ENCODE measurements at places on chromosomes 5 and 9.

- no peaks in the 10 kb centered on the region for H3K4me1 ChIP-seq
- peaks cover 4% of the 10 kb centered on the region for H3K27me3 ChIP-seq
- H3K36me3 ChIP-seq, result no peaks in the 10 kb centered on the region
- no peak overlapping the region for H3K27ac ChIP-seq
- no peak overlapping the region for H3K4me3 ChIP-seq
These were observed 22.3 kb downstream of the OR2V1 start for GRCh38 chr5:181108578-181109165.

- H3K4me1 ChIP-seq, result no peaks in the 10 kb centered on the region
- DNase-seq, result no peak
- no peak overlapping the region for H3K4me3 ChIP-seq
These were observed 50.1 kb downstream of the FAM78A start for GRCh38 chr9:131226226-131226625.

- peaks cover 8% of the 10 kb centered on the region for H3K36me3 ChIP-seq
- no peak for DNase-seq
- H3K4me1 ChIP-seq, result no peaks in the 10 kb centered on the region
- H3K4me3 ChIP-seq, result no peak overlapping the region
- H3K27me3 ChIP-seq, result no peaks in the 10 kb centered on the region
- no peak overlapping the region for H3K27ac ChIP-seq
These were observed 236.5 kb downstream of the FBXL17 start for GRCh38 chr5:108145351-108145750.

DNA sequence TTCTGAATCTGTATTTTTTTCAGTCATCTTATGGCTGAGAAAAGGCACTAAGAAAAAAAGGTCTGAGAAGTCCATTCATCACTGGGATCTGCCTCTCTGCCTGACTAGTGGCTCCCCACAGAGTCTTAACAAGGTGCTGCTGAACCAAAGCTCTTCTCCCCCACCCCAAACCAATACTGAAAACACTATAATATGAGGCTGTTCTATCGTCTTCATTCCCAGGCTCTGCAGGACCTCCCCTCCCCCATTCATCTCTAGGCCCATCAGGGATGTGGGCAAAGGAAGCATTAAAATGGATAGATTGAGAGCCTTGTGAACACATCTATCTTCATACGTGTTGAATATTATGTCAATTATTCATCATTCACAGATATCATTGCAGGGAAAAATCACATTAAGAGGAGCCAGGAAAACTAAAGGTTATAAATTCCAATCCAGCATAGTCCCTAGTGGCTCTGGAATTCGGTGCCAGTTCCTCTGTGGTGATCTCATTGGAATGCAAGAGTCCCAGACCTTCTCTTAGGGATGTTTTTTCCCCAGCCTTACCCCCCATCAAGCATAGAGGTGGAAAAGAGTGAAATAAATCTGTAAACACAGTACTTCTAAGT lies 44.3 kb upstream of the GPR151 start:
- DNase-seq, result no peak
- H3K36me3 ChIP-seq, result no peaks in the 10 kb centered on the region
- H3K27me3 ChIP-seq, result no peaks in the 10 kb centered on the region
- no peak overlapping the region for H3K4me3 ChIP-seq
- no peak overlapping the region for H3K27ac ChIP-seq

- no peak for DNase-seq
- peaks cover 11% of the 10 kb centered on the region for H3K4me1 ChIP-seq
- H3K4me3 ChIP-seq, result no peak overlapping the region
These were observed 14.2 kb downstream of the SLIT3 start for GRCh38 chr5:169286572-169287300.

GRCh38 chr5:138241688-138242571 lies 28.8 kb upstream of the CDC23 start:
- H3K4me1 ChIP-seq, result peaks cover 13% of the 10 kb centered on the region
- DNase-seq, result no peak
- peak overlapping the region; percentile 37 for H3K4me3 ChIP-seq
- H3K36me3 ChIP-seq, result no peaks in the 10 kb centered on the region
- H3K27ac ChIP-seq, result no peak overlapping the region

GRCh38 chr9:7570107-7570720 lies 229.4 kb downstream of the DMAC1 start:
- H3K4me3 ChIP-seq, result no peak overlapping the region
- H3K27ac ChIP-seq, result no peak overlapping the region
- no peak for DNase-seq
- no peaks in the 10 kb centered on the region for H3K27me3 ChIP-seq
- H3K4me1 ChIP-seq, result no peaks in the 10 kb centered on the region

- no peaks in the 10 kb centered on the region for H3K36me3 ChIP-seq
- no peak overlapping the region for H3K4me3 ChIP-seq
- no peak for DNase-seq
- H3K27ac ChIP-seq, result peak overlapping the region; percentile 88
These were observed 5.7 kb upstream of the NOTCH1 start for GRCh38 chr9:136551401-136552116.

DNA sequence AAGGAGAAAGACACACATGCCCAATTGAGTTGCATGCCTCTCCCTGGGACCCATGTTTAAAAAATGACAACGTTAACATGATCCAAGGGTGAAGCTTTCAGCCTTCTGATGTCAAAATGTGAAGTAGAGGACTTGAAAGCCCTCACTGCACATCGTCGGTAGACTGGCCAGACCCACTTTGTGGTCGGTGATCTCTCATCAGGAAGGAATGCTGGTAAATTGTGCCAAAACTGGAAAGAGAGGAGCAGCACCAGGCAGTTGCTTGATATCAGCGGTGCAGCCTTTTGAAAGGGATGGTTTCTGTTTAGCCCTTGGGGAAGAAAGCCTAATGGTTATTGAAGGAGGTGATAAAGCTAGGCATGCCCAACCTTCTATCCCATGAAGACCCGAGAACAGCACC lies 125.3 kb upstream of the MARCHF11 start:
- H3K4me1 ChIP-seq, result no peaks in the 10 kb centered on the region
- no peak for DNase-seq
- H3K27me3 ChIP-seq, result no peaks in the 10 kb centered on the region
- H3K36me3 ChIP-seq, result no peaks in the 10 kb centered on the region
- no peak overlapping the region for H3K4me3 ChIP-seq
- no peak overlapping the region for H3K27ac ChIP-seq

GRCh38 chr5:90948969-90949368 lies 390.4 kb downstream of the ADGRV1 start:
- DNase-seq, result no peak
- H3K36me3 ChIP-seq, result no peaks in the 10 kb centered on the region
- H3K4me3 ChIP-seq, result no peak overlapping the region
- no peaks in the 10 kb centered on the region for H3K27me3 ChIP-seq

DNA sequence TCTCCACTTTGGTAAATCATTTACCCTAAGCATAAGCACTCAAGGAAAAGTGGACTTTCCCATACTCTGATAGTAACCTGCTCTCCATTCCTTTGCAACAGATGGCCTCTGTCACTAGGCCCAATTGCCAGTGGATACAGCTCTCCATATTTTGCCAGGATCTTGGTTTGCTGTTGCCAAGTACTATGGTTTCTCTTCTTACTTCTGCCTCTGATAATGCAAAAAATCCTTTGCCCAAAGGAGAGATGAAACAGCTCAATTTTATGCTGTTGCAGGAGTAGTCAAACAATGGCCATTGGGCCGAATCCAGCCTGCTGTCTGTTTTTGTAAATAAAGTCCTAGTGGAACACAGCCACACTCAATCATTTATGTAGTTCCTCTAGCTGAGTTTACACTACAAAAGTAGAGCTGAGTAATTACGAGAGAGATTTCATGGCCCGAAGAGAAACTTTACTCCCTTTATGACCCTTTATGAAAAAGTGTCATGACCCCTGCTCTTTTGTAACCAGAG lies 92.5 kb downstream of the HTR4 start:
- H3K4me1 ChIP-seq, result no peaks in the 10 kb centered on the region
- no peak for DNase-seq
- no peak overlapping the region for H3K4me3 ChIP-seq
- no peaks in the 10 kb centered on the region for H3K27me3 ChIP-seq
- no peak overlapping the region for H3K27ac ChIP-seq
- H3K36me3 ChIP-seq, result no peaks in the 10 kb centered on the region

- no peaks in the 10 kb centered on the region for H3K27me3 ChIP-seq
- no peak overlapping the region for H3K4me3 ChIP-seq
- no peaks in the 10 kb centered on the region for H3K36me3 ChIP-seq
These were observed 138.1 kb downstream of the TSSK1B start for GRCh38 chr5:113296676-113297075.

DNA sequence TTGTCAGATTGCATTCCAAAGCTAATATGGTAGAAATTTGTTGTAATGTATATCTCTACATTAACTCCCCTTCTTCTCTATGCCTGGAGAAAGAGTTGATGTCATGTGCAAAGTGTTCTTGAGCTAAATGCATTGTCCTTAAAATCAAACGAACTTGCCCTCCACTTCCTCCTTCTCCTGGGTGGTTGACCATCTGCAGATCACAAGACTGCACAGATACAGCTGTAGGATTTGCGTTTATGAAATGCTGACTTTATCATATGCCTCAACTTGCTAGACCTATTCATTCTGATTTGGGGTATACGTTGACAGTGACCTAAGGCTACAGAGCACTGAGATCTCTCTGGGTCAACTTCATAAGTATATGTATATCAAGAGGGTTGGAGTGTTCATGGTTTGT lies 8.3 kb downstream of the TRIM32 start:
- no peak overlapping the region for H3K4me3 ChIP-seq
- H3K4me1 ChIP-seq, result peaks cover 14% of the 10 kb centered on the region
- peaks cover 31% of the 10 kb centered on the region for H3K36me3 ChIP-seq

GRCh38 chr5:73997960-73998359 lies 372.0 kb downstream of the ARHGEF28 start:
- H3K27me3 ChIP-seq, result no peaks in the 10 kb centered on the region
- H3K4me3 ChIP-seq, result no peak overlapping the region
- DNase-seq, result no peak
- H3K27ac ChIP-seq, result no peak overlapping the region
- no peaks in the 10 kb centered on the region for H3K4me1 ChIP-seq

Data from esophagus squamous epithelium (tissue), 5 donors.